HFFc6 (cell line): ENCODE measurements at places on chromosomes 12 and 14.
A peak's percentile ranks its signal among the peaks of the same experiment; 100 is the strongest.

DNA sequence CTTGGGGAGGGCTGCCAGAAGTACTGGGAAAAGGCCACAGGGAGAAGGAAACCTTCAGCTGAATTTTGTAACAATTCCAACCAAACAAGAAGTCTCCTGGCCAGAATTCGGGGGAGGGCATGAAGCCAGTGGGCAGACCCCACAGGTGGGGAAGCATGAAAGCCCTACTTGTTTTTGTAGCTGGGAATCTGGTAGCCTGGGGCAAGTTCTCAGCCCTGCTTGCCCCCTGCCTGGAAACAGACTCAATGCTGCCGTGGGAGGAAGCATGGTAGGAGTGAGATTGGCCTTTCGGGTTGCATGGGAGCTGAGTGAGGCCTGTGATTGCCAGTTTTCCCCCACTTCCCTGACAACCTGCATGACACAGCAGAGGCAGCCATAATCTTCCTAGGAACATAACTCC is 259.2 kb upstream of the RMST start:
- no peak for DNase-seq

DNA sequence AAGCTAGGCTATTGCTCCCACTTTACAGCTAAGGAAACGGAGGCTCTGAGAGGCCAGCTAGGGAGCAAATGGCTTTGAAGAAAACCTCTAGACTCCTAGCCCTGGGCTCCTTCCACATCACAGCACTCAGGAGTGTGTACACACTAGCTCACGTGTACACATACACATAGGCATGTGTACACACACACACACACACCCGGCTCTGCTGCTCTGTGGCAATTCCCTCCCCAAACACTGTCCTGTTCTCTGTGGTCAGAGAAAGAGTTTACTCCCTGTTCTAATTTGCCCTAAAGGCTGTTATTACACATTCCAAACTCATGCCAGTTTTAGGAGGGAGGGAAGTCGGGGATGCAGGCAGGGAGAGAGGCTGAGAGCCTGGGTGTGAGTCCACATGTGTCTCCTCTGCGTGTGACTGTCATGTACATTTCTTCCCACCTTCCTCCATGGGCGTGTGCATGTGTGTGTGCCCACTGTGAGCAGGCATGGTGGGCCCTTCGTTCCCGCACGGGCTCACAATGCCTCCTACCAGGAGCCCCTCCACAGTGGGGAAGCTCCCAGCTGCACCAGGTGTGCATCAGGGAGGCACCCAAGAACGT is 14.2 kb downstream of the TRPV4 start:
- DNase-seq = peak; percentile 88

DNA sequence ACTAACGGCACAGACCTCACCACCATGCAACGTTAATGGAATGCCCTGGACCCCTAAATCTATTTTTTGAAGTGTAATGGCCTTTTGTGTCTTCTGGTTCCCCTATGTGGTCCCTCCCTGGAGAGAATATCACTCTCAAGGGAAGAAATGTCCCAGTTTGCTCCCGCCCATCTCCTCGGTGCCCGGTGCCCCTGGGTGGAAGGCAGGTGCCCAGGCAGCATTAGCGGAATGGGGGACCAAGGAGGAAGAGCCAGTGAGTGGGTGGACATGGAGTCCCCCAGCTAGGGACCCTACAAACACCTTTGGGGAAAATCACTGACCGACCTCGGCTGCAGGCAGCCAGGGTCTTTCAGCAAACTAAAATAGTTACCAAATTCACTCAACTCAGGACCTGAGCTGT is 212.1 kb upstream of the RTL1 start:
- no peak for DNase-seq

GRCh38 chr12:27237790-27238771 is 6.0 kb upstream of the STK38L start:
- DNase-seq = peak; percentile 33

- DNase-seq = peak; percentile 18
Observed at GRCh38 chr14:63454863-63455622, 88.1 kb downstream of the PPP2R5E start.

GRCh38 chr12:22458298-22458937 is 85.9 kb downstream of the C2CD5 start:
- no peak for DNase-seq

DNA sequence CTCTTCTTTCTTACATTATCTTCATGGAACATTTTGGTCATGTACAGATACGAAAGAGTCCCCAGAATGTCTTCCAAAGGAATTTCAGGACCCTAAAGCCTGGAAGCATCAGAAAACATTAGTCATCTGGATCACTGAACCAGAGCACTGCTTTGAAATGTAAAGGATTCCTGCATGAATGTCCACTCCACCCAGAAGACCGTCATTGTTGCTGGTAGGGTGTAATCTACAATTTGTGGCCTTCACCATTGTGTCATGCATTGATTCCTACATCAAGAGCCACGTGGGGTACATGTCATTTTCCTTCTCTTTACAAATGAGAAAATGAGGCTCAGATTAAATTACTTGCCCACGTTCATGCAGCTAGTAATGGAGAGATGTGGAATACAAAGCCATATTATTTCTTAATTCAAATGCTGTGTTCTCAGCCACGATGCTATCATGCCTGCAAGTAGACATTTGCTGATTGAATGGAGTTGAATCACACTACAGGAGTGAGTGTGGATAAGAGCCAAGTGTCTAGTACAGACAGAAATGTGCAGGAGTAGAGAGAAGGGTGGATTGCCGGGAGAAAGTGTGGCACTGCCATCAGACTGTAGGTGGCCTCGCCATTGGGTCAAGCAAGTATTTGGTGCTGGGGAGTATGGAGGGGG is 231.2 kb downstream of the C12orf75 start:
- DNase-seq = peak; percentile 58

GRCh38 chr12:10094646-10095395 is 4.0 kb downstream of the CLEC1A start:
- DNase-seq = no peak

DNA sequence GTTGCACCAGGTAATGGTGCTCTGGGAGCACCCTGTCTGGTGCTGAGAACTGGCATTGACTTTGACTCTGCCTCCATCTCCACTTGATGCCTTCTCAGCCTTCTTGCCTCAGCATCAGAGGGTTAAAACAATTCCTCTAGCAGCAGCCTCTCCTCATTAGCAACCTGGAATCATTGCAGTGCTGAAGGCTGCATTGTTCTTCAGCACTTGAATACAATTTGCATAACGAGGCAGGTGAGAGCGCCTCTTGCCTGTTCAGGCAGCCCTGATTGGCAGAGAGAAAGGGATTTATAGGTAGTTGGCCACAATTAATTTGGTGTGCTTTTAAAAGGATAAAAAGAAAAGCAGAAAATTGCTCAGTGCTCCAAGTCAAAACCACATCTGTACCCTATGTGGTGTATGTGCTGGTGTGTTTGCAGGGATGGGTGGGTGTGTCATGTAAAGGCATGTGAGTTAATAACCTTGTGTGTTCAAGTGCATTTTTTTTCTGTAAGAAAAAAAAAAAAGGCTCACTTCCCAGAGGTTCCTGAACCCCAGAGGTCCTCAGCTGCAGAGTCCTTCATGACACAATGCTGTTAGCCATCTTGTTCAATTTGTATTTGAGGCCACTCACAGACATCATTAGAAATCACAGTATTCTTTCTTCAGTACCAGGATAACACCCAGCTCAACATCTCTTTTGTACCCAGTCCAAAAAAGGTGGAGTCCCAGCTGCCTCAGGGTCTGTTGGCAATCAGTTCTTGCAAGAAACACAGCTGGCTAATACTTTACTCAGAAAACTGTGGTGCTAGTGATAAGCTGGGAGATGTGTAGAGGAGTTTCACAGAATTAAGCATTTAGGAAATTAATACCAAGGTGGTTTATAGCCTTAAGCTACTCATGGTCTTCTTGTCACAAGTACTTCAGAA is 385.6 kb downstream of the GRIN2B start:
- DNase-seq = no peak

- DNase-seq = peak; percentile 11
Observed at GRCh38 chr14:32102152-32102787, 25.2 kb downstream of the ARHGAP5 start.

GRCh38 chr14:67623114-67623513 is 3.4 kb downstream of the ARG2 start:
- DNase-seq = no peak

DNA sequence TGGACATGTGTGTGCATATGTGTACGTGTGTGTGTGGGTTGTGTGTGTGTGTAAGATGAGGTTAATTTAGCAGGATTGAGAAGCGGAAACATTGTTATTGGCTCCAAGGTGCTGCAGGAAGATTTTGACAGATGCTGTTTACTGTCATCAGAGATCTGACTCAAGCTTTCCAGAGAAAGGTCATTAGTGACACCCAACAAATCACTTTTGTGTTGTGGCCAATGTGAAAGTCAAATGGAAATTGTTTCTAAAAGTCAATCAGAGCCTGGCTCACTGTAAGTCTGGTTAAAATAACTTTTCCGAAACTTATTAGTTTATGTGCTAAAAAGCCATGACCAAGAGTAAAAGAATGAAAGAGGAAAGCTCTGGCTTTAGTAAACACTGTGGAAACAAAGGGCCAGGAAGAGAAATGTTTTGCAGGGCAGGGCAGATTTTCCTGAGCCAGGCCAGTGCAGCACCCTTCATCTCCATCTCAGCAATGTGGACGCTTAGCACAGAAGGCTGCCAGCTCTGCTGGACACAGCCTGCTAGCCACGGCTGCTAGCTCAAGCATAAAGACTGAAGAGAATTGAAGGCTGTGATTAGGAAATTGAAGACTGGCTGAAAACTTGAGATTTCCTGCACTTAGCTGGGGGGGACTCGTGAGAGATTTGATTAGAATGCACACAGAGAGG is 235.8 kb downstream of the NEDD1 start:
- DNase-seq = no peak

GRCh38 chr14:22572562-22573058 is 16.4 kb downstream of the DAD1 start:
- peak; percentile 72 for DNase-seq

DNA sequence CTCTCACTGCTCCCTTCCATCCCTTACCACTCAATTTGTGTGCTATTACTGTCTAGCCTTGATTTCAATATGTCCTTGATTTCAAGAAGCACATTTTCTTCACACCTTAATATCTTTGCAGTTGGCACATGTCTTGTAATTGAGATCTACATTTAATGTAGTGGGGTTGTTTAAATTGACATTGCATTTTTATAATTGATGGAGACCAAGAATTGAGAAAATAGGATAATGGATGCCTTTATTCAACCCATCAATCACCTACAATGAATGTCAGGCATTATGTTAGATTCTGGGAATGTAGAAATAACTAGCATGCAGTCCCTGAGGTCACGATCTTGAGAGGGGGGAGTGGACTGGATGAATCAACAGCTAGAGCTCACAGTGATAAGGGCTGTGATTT is 94.6 kb downstream of the SMOC1 start:
- DNase-seq = no peak

GRCh38 chr14:31988244-31988643 is 88.9 kb upstream of the ARHGAP5 start:
- DNase-seq = no peak

DNA sequence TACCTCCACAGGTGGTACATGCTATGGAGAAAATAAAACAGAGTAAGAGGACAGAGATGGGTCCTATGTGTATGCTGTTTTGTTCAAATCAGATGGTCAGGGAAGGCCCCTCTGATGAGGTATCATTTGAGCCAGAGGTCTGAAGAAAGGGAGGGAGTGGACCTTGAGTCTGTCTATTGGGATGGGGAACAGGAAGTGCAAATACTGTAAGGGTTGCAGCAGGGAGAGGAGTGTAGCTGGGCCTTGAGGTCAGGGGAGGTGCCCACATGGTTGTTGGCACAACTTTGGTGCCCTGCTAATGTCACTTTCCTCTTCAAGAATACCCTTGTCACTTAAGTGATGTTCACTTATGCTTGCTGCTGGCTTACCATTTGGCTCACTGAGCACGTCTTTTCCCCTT is 83.3 kb downstream of the PRKCH start:
- DNase-seq = no peak

DNA sequence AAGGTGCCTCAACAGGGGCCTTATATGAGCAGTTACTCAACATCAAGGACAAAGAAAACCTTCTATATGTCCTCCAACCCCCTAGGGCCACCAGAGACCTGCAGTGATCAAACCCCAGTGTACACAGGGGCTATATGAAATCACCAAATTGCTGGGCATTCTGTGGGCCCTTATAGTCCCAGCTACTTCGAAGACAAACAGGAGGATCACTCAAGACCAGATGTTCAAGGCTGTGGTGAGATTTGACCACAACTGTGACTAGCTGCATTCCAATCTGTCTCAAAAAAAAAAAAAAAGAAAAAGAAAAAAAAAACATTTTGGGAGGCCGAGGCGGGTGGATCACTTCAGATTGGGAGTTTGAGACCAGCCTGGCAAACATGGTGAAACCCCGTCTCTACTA is 51.0 kb upstream of the PRB2 start:
- peak; percentile 4 for DNase-seq

GRCh38 chr14:71734076-71734475 is 198.2 kb upstream of the RGS6 start:
- no peak for DNase-seq

DNA sequence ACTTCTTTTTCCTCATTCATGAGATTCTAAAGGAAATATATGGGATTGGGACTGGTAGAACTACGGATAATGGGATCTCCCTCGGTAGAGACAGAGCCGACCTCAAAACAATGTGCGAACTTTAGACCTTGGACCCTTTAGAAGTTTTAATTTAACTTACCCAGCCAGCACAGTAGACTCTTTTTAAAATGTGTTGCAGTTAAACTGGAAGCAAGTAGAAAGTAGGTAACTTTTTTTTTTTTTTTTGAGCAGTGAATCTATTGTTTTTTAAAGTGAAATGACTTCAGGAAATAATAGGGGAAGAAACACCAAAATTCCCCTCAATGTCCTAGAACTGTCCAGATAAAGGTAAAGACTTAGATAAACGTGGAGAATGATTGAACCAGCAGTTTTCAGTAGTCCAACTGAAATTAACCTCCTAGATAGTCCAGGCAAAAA is 1.1 kb upstream of the ATXN2 start:
- DNase-seq = no peak

DNA sequence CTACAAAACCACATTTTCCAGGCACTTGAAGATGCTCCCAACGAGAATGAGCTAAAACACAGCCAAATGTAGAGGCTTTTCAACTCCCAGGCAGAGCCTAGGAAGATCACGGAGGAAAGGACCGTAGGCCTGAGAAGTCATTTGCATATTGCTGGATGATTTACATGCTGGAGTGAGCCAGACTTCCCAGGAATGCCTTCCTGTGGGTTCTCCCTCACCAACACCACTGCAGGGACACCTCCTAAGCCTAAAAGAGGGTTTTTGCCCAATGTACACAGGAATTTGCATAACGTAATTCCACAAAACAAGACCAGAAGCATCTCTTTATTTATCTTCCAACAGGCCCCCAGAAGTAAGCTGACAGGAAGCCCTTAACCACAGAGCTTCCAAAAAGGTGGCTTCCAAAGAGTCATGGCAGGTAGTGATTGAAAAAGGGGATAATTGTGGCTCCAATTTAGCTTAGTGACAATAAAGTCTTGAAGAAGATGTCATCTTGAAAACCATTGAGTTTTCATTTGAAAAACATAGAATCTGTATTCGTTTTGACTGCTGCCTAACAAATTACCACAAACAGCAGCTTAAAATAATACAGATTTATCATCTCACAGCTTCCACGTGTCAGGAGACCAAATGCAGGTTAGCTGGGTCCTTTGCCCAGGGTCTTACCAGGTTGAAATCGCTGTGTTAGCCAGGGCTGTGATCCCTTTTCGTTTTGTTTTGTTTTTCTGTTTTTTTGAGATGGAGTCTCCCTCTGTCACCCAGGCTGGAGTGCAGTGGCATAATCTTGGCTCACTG is 116.2 kb downstream of the EGLN3 start:
- no peak for DNase-seq

GRCh38 chr12:85549640-85550039 is 269.6 kb downstream of the ALX1 start:
- no peak for DNase-seq

GRCh38 chr14:49641697-49642129 is 6.7 kb upstream of the DNAAF2 start:
- DNase-seq = no peak

- no peak for DNase-seq
Observed at GRCh38 chr12:80222261-80222660, 122.9 kb downstream of the OTOGL start.
